ENCODE measurements at places on chromosomes 7 and 10. TPM values are rescaled to one million over a fixed set of nuclear protein-coding genes. Genes with fewer than 3 reads are reported as not detected.

DNA sequence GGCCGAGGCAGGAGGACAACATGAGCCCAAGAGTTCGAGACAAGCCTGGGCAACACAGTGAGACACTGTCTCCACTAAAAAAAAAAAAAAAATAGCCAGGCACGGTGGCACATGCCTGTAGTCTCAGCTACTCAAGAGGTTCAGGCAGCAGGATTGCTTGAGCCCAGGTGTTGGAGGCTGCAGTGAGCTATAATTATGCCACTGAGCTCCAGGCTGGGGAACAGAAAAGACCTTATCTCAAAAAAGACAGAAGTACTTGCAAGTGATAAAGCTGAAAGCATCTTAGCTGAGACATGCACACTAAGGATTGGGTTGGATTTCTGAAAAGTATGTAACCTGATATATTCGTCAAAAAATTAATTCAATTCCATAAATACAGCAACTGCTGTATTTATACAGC is 68.4 kb downstream of the PPP1R3C start:
- DNase-seq, result no peak

The MMP21 gene
- polyA plus RNA-seq, result not detected

The NME8 gene
- polyA plus RNA-seq, result not detected

GRCh38 chr7:148332191-148333186 is 258.1 kb upstream of the C7orf33 start:
- no peak for DNase-seq

The ARHGEF35 gene
- not detected for polyA plus RNA-seq
